ENCODE measurements at places on chromosomes 7 and 10.

DNA sequence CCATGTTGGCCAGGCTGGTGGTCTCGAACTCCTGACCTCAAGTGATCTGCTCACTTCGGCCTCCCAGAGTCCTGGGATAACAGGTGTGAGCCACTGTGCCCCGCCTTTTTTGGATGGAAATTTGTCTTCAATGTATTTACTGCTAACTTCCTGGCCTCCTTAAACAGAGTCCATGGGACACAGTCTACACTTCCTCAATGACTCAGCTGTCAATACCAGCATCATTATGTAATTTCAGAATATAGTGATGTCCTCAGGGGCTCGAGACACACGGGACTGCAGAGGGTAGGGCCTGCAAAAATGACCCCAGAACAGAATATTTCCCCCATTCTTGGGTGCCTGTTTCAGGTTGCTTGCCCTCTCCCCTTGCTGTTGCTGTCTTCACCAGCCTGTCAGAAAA lies 31.1 kb downstream of the CAMK2G start:
- no peak for DNase-seq

DNA sequence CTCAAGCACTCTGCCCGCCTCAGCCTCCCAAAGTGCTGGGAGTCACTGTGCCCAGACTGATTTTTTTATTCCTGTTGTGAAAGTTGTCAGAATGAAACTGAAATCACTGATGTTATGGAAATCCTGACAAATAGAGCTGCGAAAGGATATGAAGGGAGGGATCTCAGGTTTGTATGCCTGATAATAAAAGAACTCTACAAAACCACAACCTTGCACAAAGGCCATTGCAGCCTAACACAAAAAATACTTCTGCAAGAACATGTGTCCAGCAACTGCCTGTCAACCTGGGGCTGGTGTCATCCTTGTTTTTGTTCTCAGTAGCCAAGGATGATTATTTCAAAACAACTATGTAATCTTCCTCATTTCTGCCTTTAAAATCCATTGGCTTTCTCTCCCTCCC lies 126.1 kb downstream of the NEBL start:
- DNase-seq, result no peak

DNA sequence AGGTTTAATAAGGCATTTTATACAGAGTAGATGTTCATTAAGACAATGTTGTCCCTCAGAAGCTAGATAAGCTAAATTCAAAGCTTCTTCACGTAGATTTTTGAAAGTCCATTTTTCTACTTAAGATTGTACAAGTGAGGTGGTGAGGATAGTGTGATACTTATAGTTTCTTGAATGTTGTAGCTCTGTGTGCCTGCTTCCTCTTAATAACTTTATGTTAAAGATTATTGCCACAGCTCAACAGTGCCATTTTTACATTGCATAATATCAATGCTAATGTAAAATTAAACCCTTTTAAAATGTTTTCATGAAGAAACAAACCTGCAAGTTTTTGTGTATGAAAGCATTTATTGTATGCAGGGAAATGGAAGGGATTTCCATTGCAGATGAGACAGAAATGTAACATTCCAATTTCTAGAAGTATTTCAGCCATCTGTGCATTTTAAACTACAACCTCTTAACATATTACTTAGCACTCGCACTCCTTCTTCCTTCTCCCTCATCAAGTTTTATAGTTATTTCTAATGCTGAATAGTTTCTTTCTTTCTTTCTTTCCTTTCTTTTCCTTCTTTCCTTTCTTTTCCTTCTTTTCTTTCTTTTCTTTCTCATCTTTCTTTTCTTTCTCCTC lies 212.0 kb downstream of the TWIST1 start:
- no peak for DNase-seq

- no peak for DNase-seq
These were observed 169.2 kb downstream of the HGF start for GRCh38 chr7:81600608-81601007.

DNA sequence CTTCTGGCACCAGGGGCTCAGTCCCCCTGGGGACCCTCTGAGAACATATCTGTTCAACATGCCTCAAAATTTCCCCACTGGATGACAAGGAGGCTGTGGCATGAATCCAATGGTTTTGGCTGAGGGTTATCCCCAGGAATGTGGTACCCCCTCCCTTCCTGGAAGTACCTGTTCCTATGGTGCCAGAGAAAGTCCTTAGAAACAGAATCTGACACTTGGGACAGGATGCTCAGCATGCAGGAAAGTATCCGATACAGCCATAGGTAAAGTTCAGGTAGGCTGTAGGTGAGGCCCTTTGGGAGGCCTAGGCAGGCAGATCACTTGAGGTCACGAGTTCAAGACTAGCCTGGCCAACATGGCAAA lies 42.7 kb upstream of the A1CF start:
- DNase-seq, result no peak

- DNase-seq, result no peak
These were observed 636.2 kb upstream of the IGFBP3 start for GRCh38 chr7:46557295-46557711.

GRCh38 chr7:77806425-77806824 lies 7.9 kb downstream of the PHTF2 start:
- DNase-seq, result no peak

GRCh38 chr10:125520968-125521367 lies 162.0 kb downstream of the TEX36 start:
- no peak for DNase-seq

GRCh38 chr7:43771573-43771972 lies 13.1 kb downstream of the BLVRA start:
- no peak for DNase-seq

- no peak for DNase-seq
These were observed 6.7 kb downstream of the CHST3 start for GRCh38 chr10:71970869-71971268.
